ENCODE measurements at places on chromosomes 7 and 10. TPM values are rescaled to one million over a fixed set of nuclear protein-coding genes. Genes with fewer than 3 reads are reported as not detected.
A peak's percentile ranks its signal among the peaks of the same experiment; 100 is the strongest.

- DNase-seq, result no peak
These were observed 24.3 kb downstream of the SPAG6 start for GRCh38 chr10:22369434-22370072.

- DNase-seq, result no peak
These were observed 44.7 kb upstream of the ZNF800 start for GRCh38 chr7:127437241-127437640.

DNA sequence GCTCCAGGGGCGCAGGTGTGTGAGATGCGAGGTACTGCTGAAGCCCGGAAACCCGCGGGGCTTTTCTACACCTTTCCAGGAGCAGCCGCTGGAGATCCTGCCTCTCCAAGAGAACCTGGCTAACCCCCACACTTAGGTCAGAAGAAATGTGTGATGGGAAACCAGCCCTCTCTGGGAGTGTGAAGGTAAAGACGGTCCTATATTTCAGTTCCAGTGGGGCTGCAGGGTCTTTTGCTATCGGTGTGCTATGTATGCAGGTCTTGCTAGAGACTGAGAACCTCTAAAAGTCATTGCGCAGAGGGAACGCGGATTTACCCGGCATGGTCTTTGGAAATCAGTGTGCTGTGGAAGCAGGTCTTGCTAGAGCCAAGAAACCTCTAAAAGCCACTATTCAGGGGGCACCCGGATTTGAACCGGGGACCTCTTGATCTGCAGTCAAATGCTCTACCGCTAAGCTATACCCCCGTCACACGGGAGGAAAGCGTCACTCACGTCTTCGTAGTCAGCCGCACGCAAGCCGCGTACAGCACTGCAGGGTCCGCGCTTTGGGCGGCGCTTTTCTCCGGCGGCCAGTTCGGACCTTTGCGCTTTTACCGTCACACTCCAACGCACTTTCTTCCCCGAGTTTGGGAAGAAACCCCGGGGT, 46.0 kb downstream of the ZNF777 start:
- peak; percentile 78 for DNase-seq

DNA sequence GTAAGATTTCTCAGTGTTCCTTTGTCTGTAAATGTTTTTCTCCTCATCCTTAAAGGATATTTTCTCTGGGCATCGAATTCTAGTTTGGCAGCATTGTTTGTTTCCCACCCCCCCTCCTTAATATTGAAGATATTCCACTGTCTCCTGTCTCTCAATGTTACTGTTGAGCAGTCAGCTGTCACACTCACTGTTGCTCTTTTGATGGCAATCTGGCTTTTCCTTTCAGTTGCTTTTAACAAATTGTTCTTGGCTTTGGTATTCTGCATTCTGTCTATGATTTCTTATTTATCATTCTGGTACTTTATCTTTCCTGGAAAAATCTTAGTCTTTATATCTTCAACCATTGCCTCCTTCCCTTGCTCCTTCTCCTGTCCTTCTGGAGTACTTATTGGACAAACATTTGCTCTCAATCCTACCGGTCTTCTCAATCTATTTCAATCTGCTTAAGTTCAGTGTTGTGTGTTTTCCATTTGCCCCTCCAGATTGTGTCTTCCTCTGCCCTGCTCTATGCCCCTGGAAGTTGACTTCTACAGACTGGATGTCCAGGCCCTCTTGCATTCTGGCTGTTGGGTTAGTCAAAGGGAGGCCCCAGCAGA, 9.3 kb upstream of the GTPBP4 start:
- no peak for DNase-seq

- DNase-seq, result no peak
These were observed 38.9 kb downstream of the TSPAN14 start for GRCh38 chr10:80492848-80493521.

DNA sequence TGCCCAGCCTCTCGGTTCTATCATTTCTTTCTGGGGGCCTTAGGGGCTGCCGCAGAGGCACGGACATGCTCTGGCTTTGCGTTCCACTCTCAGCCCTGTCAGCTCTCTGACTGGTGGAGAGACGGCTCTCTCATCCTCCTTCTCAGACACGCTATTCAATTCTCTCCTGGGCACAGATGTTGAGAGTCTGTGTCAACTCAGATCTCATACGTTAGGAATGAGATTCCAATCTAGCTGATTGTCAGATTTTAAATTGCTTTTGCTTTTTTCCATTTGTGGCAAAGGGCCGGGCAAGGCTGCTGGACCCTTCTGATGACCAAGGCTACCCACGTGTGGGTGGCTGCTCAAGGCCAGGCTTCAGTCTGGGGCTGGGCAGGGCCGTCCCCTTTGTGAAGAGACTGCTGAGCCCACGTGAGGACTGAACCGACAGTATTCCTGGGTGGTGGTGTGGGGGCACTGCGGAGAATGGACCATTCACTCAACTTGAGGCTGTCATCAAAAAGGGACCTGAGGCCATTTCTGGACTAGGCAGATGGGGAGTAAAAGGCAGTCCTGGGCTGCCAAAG, 71.5 kb downstream of the CLEC2L start:
- DNase-seq, result no peak

The RADIL gene
- total RNA-seq, result 4.0 TPM

The HACD1 gene
- total RNA-seq, result 139 TPM

The NRG3 gene
- 0.19 TPM for total RNA-seq

DNA sequence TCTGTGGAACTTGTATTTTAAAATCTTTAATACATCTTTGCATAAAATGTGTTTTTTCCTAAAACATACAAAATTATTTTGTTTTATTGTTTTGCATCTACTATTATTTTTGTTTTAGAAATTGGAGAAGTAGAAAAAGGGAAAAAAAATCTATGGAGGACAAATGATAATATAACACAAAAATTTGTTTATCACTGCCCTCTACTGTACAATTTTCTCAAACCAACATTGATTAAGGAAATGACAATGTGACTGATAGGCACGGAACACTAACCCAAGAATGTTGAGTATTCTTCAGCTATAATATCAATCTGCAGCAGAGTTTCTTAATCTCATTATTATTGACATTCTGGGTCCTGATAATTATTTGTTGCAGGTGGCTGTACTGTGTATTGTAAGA, 9.5 kb upstream of the ING3 start:
- DNase-seq, result no peak
